ENCODE measurements at places on chromosomes 3 and 15.
A peak's percentile ranks its signal among the peaks of the same experiment; 100 is the strongest.

DNA sequence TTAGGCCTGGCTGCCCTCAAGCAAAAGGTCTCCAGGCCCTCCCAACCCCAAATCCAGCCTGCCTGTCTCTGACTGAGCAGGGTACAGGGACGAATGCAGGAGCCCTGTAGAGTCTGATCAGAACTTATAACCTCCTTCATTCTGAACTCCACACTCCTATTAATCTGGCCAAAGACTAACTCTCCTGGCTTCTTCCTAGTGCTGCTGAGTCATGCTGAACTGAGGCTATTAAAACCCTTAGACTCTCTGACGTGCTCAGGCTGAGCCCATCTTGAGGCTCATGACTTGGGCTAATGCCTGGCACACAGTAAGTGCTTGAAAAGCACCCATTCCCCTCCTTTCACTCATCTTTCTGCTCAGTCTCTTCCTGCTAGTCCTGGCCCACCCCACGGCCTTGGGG lies 81.9 kb downstream of the NUP210 start:
- no peak for DNase-seq

GRCh38 chr3:187181454-187182170 lies 15.7 kb upstream of the RTP1 start:
- DNase-seq, result no peak

- no peak for DNase-seq
Observed at GRCh38 chr3:186406669-186407635, 44.9 kb upstream of the DGKG start.

GRCh38 chr3:24136624-24137310 lies 191.7 kb downstream of the NR1D2 start:
- no peak for DNase-seq

- no peak for DNase-seq
Observed at GRCh38 chr3:142151240-142151639, 1.9 kb upstream of the TFDP2 start.

DNA sequence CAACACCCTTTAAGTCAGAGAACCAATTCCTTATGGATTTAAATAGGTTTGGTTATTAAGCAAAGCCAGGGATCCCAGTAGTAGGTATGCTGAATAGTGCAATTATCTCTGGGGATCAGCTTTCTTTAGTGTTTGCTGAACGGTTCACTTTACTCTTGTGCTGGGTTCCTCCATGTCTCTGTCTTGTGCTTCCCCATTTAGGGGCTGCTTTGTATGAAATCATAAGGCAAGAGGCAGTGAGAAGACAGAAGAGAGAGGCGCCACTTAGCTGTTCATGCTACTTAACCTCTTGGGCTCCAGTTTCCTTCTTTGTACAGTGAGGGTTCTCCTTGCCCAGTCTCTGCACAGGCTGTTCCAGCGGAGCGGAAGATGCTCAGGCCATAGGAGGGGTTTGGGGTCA lies 3.5 kb downstream of the ST6GAL1 start:
- no peak for DNase-seq

GRCh38 chr3:181568248-181568647 lies 143.5 kb upstream of the SOX2 start:
- DNase-seq, result no peak

GRCh38 chr3:166445865-166446264 lies 608.6 kb upstream of the BCHE start:
- no peak for DNase-seq

GRCh38 chr3:15287565-15288330 lies 44.6 kb downstream of the SH3BP5 start:
- no peak for DNase-seq

DNA sequence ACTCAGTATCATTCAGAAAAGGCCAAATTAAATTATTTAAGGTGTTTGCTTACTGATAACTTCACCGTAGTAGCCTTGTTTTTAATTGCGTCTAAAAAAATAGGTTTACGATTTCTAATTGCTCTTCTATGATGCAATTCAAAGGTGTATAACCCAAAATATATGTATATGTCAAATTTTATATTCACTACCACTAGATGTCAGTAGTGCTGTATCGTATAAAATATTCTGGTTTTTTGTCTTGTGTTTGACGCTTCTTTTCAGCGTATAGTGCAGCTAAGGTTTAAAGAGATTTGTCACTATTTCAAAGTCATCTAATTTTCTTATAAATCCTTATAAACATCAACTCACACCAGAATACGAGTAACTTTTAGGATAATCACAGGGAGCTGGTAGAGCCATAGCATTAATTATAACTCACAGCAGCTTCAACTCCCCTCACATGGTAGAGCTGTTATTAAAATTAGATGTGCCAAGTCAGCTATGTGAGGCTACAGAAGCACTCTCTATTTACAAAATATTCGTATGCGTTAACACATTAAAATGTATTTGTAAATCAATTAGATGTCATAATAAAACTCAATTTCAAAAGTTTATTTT lies 3.5 kb downstream of the PFN2 start:
- peak; percentile 57 for DNase-seq

DNA sequence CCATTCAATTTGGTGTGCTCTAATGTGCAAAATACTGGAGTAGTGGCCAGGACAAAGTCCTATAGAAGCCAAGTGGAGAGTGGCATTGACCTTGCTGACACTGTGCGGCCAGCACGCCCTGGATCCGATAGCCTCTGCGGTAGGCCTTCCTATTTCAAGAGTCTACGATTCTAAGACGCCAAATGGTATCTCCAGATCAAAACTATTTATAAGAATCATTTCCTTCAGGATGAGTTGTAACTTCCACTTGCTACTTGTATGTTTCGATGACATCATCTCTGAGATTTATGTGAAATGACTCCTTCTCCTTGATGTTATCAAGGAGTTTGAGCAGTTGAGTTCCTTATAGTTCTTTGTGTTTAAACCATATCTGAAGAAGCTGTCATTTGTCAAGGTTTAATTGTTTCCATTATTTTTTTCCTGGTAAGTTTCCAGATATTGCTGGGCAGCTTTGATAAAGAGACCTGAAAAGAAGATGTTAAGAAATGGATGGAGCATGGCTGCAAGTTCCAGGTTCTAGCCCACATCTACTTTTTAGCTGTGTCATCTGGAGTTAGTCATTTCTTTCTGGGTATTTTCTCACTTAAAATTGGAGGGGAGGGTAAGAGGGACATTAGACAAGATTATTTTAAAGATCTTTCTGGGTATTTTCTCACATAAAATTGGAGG lies 71.8 kb downstream of the TMEM44 start:
- DNase-seq, result no peak

DNA sequence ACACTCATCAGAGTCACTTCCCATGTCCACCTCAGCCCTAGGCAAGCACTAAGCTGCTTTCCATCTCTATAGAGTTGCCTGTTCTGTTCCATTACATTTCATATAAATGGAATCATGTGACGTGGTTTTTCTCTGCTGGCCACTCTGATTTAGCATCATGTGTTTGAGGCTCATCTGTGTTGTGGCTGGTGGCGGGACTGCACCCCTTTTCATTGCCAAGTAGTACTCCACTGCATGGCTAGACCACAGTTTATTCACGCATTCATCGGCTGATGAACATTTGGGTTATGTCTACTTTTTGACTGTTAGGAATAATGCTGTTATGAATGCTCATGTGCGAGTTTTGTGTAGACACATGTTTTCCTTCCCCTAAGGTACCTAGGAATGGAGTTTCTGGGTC lies 114.9 kb downstream of the TMEM266 start:
- no peak for DNase-seq

DNA sequence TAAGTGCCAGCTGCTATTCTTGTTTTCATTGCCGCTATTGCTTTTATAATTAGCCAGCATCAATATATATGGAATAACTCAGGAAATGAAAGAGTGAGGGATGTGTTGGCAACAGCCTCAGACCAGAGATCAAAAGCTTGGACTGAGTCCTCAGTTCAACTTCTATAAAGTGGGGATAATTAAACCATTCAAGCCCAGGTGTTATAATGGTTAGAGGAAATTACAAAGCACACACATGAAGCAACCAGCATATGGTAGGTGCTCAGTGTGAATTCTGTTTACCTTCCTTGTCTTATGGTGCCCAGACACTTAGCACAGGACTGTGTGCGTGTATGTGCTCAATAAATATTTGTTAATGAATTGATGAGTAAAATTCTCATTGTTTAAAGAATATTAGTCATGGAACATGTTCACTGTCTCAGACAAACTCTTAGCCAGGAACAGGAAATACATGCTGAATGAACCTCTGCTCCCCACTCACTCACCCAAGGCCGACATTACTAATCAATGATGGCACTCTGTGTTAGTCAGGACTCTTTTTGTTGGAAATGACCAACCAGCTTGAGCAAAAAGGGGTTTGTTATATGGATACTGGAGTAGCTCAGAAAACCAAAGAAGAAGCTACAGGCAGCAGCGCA lies 16.7 kb upstream of the CCDC174 start:
- DNase-seq, result no peak

DNA sequence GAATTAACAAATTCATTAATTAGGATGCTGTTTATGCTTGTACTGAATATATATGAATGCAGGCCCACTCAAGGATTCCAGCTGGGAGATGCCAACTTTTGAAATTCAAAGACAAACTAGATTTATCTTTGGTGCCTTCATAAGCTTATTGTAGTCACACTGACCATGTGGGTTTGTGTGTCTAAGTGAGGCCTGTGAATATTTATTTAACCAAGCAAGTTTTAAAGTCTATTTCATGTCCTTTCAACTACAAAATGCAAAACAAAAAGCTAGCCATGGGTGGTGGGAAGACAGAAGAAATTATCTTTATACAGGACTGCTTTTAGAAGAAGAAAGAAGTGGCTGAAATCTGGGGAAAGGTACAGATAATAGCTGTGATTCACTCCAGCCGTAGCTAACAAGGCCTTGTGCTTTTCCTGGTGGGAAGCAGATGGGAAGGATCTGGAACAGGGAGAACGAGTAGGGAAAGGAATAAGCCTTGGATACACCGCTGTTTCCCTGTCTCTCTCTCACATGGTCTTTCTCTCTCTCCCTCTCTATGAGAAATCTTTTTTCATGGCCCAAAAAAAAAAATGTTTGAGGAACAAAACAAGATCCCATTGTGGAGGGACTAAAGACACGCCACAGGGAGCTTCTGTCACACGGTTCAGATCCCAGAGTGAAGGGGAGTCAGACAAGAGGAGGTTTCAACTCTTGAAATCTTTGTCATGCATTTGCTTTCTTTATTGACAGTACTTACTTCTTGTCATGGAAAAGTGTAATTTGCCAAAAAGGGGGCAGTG lies 225.5 kb downstream of the RORA start:
- no peak for DNase-seq

DNA sequence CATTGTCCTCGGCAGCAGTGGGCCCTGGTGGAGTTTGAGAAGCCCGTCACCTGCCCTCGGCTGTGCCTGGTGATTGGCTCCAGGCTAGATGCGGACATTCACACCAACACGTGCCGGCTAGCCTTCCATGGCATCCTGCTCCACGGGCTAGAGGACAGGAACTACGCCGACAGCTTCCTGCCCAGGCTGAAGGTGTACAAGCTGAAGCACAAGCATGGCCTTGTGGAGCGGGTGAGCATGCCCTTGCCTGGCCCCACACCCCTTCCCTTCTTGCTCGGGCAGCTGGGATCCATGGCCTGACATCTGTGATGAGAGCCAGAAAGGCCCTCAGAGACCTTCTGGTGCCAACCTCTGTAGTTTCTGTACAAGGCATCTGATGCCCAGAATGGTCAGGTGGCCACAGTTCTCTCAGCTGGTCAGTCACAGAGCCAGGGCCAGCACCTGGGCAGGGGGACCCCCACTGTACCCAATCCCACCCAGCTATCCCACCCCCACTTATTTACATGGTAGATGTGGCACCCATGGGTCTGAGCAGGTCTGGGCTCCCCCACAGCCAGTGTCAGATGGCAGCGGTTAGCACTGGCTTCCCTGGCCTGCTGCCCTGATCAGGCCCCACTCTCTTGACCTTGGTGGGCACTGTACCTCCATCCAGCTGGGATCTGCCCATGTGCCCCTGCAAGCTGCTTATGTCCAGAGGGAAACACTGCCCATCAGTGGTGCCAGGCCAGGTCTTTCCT lies 124.9 kb downstream of the DNAJB8 start:
- DNase-seq, result no peak

DNA sequence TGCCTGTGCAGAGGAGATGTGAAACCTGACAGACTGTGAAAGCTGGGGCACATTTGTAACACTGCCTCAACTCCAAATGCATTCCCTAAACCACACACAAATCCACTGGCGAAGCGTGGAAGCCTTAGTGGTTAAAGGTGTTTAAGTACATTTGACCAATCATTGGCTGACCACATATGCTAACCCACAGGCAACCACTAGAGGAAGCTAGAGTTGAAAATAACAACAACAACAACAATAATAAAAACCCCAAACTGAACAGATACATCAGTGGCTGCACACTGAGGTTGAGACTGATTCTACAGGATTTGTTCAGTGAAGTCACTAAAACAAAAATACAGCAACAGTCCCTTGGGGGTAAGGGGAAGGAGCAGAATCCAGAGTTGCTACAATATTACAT lies 129.7 kb downstream of the TJP1 start:
- DNase-seq, result no peak

- no peak for DNase-seq
Observed at GRCh38 chr3:80192936-80193335, 425.1 kb upstream of the ROBO1 start.

DNA sequence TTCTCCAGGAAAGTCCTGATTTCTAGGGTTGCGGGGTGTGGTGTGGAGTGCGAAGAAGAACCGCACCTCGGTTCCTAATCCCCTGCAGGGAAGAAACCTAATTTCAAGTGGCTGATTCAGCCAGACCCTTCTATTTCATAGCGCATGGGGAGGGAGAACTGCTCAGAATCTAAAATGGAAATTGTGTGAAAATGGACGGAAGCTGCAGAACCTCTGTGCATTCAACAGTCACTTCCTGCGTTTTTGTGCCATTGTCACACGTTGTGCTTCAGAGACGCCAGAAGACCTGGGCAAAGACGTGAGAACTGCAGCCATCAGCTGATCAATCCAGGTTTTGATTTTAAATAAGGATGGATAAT lies 1.2 kb downstream of the SIDT1 start:
- DNase-seq, result no peak

- no peak for DNase-seq
Observed at GRCh38 chr3:73503781-73504180, 121.0 kb downstream of the PDZRN3 start.

GRCh38 chr15:56653107-56653506 lies 80.2 kb downstream of the ZNF280D start:
- no peak for DNase-seq

GRCh38 chr3:16937326-16937845 lies 52.6 kb downstream of the PLCL2 start:
- no peak for DNase-seq

DNA sequence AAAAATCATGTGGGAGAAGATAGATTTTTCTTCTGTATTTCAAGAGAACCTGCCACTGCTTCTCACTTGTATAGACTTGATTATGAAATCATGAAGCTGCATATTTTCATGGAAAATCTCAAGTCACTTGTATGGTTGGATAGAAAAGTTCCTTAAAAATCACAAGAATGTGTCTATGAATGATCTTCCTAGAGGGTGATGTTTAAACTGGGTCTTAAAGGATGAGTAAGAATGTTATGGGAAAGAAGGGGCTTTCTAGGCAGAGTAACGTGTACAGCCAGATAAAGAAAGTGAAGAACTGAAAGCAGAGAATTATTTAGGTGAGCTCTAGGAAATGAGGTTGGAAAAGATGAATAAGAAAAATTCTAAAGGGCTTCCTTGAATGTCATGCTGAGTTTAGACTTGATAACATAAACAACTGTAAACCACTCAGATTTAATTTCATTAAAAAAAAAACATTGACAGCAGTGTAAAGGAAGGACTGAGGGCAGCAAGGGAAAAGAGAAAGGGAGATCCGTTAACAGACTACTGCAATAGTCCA lies 5.0 kb downstream of the CD47 start:
- no peak for DNase-seq

GRCh38 chr3:31476209-31476608 lies 56.5 kb upstream of the STT3B start:
- no peak for DNase-seq

GRCh38 chr15:34182942-34183341 lies 27.0 kb downstream of the KATNBL1 start:
- no peak for DNase-seq

- DNase-seq, result no peak
Observed at GRCh38 chr3:25033407-25034029, 394.5 kb upstream of the RARB start.

Measured in NCI-H2029 treated with DMSO at 0.1 percent for 48 hours (cell line).